ENCODE measurements at places on chromosomes 6 and 20.
A peak's percentile ranks its signal among the peaks of the same experiment; 100 is the strongest.

GRCh38 chr6:149314325-149314905 is 3.1 kb upstream of the TAB2 start:
- no peak for DNase-seq

GRCh38 chr6:11592294-11592906 is 54.9 kb downstream of the TMEM170B start:
- DNase-seq = no peak

DNA sequence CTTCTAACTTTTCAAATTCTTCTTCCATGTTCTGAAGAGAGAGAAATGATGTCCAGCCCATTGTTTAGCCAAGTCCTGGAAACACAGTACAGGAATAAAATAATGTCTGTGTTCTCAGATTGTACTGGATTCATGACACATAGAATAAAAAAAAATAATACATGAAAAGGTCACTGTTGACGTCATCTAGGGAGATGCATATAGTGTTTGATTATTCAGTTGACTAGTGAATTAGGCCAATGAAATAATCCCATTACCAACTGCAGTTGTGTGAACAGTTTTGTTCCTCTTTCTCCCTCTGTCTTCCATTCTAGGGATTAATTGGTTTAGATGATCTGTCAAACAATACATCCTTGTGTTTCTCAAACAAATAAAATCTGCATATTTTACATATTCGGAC is 222.8 kb downstream of the ALDH8A1 start:
- DNase-seq = no peak

DNA sequence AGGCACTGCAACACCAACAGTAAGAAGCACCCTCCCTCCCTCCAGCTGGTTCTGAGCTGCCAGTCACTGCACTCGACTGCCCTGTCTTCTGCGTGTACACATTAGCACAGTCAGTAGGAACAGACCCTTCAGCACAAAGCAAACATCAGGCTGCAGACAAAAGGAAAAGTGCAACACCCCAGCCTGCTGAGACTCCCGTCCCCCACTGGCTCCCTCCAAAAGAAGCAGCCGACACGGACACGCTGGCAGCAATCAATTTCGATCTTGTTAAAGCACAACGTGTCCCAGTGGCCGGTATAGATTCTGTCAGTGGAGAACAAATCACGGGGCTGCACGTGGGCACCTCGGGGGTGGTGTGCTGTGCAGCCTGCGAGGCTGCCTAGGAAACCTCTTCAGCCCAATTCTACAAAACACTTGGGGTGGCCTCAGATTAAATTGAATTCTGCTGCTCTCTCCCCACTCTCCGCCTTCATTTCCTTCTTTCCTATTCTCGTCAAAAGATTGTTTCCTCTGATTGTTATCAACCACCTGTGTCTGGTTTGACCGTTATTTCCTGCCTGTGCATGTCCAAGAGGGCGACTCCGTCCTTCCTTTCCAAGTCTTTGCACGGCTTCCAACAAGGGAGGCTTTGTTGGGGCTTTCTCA is 38.7 kb downstream of the TRAF3IP2 start:
- no peak for DNase-seq

- DNase-seq = peak; percentile 6
Measured at GRCh38 chr6:57116776-57117175, 26.8 kb downstream of the ZNF451 start.

DNA sequence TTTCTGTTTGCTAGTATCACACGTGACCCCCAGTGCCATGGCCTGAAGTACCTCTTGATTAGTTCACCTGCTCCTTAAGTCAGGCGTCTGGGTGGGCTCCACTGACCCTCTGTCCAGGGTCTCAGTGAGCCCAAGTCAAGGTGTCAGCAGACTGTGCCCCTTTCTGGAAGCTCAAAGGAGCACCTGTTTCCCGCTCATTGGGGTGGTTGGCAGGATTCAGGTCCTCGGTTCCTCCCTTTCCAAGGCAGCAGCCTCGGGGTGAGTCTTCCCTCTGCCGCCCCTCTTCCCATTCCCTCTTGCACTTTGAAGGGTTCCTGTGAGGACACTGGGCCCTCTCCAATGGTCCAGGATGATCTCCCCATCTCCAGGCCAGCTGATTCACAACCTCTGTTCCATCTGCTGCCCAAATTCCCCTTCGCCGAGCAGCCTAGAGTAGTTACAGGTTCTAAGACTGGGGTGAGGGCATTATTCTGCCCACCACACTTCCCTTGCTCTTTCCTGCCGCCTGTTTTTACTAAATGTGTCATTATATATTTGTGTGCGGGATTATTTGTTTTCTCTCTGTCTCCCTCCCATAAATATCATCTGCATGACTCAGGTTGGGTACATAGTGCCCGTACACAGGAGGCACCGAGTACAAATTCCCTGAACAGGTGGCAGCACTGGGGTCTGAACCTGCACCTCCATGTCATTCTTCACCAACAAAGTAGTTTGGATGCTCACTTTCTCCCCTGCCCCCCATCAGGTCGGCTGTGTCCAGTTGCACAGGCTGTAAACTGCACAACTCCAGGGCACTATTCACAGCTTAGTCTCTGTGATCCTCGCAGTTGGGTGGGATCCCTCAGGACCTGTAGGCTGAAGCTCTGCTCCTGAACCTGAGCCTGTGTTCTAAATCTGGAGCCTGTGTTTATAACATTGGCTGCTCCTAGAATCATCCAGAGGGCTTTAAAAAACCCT is 58.5 kb downstream of the RBM38 start:
- DNase-seq = no peak

GRCh38 chr6:110270165-110270564 is 88.0 kb downstream of the METTL24 start:
- no peak for DNase-seq

- no peak for DNase-seq
Measured at GRCh38 chr20:40659567-40659966, 29.5 kb downstream of the MAFB start.

- peak; percentile 35 for DNase-seq
Measured at GRCh38 chr6:68087399-68088133, 547.5 kb upstream of the ADGRB3 start.

- DNase-seq = peak; percentile 12
Measured at GRCh38 chr6:113585246-113585645, 271.9 kb upstream of the MARCKS start.

DNA sequence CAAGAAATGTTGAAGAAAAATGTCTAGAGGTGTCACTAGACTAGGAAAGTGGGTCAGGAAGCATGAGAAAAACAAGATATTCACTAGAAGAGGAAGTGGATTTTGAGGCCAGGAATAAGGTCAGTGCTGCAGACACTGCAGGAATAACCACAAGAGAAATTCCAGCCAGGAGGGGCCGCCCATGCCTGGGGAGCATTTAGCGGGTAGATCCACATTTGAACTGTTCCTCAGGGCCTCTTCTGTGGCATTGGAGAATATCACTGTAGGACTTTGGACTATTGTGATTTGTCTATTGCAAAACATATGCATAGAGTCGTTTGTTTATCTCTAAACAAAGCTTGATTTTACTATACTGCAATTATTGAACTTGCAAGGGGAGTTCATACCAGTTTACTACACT is 49.6 kb upstream of the CCDC28A start:
- peak; percentile 16 for DNase-seq

- DNase-seq = no peak
Measured at GRCh38 chr6:27879837-27880236, 32.4 kb downstream of the OR2B2 start.

GRCh38 chr20:63911176-63911575 is 16.2 kb downstream of the DNAJC5 start:
- DNase-seq = peak; percentile 21

DNA sequence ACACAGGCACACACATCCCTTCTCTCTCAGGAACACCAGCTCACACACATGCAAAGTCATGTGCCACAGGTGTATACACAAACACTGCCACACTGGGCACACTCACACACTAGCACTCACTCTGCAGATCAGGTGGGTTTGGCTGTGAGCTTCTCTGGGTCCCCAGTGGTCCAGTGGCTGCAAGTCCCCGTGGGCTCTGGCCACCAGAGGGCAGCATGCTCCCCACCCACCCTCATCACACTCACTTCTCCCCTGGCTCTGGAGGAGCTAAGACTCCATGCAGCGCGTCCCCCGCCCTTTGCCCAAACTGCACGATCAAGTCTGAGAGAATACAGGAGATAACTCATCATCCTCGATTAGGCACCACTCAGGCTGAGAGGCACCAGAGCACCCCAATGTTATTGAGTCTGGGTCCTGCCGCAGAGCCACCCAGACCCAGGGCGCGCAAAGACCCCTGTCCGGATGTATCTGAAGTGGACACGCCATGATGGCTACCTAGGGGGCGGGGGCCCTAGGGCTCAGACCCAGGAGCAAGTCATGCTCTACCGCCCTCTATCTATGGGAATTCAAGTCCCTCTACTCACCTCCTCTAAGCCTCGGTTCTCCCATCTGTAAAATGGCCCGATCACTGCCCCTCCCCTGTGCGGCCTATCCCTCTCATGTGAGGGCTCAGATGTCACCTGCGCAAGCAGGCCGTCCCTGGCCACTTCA is 90.5 kb downstream of the GRM4 start:
- DNase-seq = peak; percentile 26

DNA sequence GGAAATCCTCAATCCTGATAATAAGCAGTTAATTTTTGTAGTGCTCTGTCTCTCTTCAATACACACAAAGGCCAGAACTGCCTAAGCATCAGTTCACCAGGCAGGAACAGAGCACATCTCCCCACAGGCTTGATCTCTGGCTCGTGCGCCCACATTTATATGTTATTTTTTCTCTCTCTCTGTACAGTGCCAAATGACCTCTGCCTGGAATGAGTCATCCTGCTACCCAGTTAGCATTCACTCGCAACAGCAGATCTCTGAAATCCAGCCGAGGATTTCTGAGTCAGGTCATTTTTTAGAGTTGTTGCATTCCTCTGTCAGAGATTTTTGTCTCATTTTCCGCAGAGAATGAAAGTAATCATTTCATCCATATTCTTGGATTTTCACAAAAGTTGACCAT is 107.1 kb downstream of the COL12A1 start:
- peak; percentile 94 for DNase-seq

- peak; percentile 33 for DNase-seq
Measured at GRCh38 chr6:75449630-75450206, 43.9 kb downstream of the FILIP1 start.

DNA sequence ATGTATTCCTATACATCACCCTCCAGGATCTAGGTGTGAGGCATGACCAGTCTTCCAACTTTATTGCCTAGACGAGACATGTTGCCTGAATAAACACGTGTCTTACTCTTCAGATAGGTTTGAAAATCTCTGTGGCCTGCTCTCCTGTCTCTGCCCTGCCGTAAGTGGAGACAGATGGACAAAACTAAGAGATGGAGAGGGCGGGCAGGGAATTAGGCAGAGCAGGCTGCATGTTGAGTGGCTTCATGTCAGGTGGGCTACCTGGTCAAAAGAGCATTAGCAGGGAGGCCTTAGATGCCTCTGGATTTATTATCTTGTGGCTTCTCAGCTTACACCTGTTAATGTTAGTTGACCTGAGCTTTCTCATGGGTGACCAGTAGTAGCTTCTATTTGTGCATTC is 59.0 kb upstream of the TULP4 start:
- DNase-seq = no peak
